Activated T-helper 17 cell treated with anti-CD3 and anti-CD28 coated beads, Interleukin-2, amount 50 U/mL, for 72 hours (primary cell): ENCODE measurements at places on chromosomes 1 and 21. TPM values are rescaled to one million over a fixed set of nuclear protein-coding genes. Genes with fewer than 3 reads are reported as not detected.

TMEM125 gene
- total RNA-seq = not detected

GRCh38 chr1:107479865-107480350 is 339.1 kb downstream of the NTNG1 start:
- no peak overlapping the region for H3K27ac ChIP-seq
- no peak overlapping the region for H3K4me3 ChIP-seq
- ATAC-seq = no peak
- H3K4me1 ChIP-seq = no peaks in the 10 kb centered on the region
- H3K36me3 ChIP-seq = no peaks in the 10 kb centered on the region

GRCh38 chr1:187051618-187052232 is 223.0 kb downstream of the PLA2G4A start:
- H3K4me3 ChIP-seq = no peak overlapping the region
- no peaks in the 10 kb centered on the region for H3K27me3 ChIP-seq
- no peak overlapping the region for H3K27ac ChIP-seq
- ATAC-seq = no peak
- no peaks in the 10 kb centered on the region for H3K36me3 ChIP-seq
- no peaks in the 10 kb centered on the region for H3K4me1 ChIP-seq

DNA sequence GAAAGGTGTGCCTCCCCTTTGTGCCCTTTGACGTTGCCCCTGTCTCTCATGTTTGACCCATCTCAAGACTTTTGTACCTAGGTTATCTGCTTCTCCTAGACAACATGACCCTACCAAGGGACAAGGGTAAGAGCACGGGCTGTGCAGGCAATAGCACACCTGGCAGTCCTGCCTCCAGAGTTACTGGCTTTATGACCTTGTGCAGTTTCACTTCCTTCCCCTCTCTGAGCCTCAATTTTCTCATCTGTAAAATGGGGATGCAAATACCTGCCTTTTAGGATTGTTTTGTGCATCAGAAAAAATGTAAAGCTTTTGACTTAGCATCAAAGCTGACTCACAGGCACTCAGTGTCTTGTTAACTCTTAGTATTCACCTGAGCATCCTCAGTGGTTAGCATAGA is 36.4 kb downstream of the ELK4 start:
- H3K36me3 ChIP-seq = peaks cover 38% of the 10 kb centered on the region
- H3K4me1 ChIP-seq = peaks cover 17% of the 10 kb centered on the region
